ENCODE measurements at places on chromosomes 6 and 20.

GRCh38 chr6:31402324-31403282 lies 792 bp upstream of the MICA start:
- H3K27me3 ChIP-seq = no peaks in the 10 kb centered on the region
- peak; percentile 70 for DNase-seq
- peak overlapping the region; percentile 25 for H3K27ac ChIP-seq
- no peaks in the 10 kb centered on the region for H3K36me3 ChIP-seq
- peak overlapping the region; percentile 49 for H3K4me3 ChIP-seq
- peaks cover 16% of the 10 kb centered on the region for H3K4me1 ChIP-seq

GRCh38 chr6:90691823-90692222 lies 105.0 kb upstream of the MAP3K7 start:
- no peaks in the 10 kb centered on the region for H3K4me1 ChIP-seq
- no peaks in the 10 kb centered on the region for H3K36me3 ChIP-seq
- H3K27ac ChIP-seq = no peak overlapping the region
- no peaks in the 10 kb centered on the region for H3K27me3 ChIP-seq

DNA sequence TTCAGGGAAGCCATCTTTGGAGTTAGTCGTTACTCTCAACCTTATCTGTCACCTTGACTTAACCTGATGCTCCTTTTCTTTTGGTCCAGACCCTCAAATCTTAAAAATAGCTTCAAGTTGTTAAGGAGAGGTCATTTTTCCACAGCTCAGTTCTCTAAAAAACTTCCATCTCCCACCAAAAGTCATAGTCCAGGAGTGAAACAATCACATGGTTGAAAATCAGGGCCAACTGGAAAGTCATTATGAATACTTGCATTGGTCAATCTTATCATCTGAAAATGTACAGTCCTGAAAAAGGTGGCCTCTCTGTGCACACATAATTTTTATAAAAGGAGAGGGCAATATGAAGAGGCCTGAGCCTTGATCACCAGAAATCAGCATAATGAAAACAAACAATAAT lies 195.7 kb downstream of the BCAS1 start:
- H3K27ac ChIP-seq = no peak overlapping the region
- H3K36me3 ChIP-seq = no peaks in the 10 kb centered on the region
- no peak for DNase-seq
- no peak overlapping the region for H3K4me3 ChIP-seq
- H3K27me3 ChIP-seq = no peaks in the 10 kb centered on the region

- no peaks in the 10 kb centered on the region for H3K27me3 ChIP-seq
Measured at GRCh38 chr6:161091972-161092701, 100.6 kb downstream of the MAP3K4 start.

GRCh38 chr6:53728570-53729194 lies 63.1 kb upstream of the KLHL31 start:
- no peak overlapping the region for H3K27ac ChIP-seq
- DNase-seq = peak; percentile 51
- H3K36me3 ChIP-seq = no peaks in the 10 kb centered on the region

DNA sequence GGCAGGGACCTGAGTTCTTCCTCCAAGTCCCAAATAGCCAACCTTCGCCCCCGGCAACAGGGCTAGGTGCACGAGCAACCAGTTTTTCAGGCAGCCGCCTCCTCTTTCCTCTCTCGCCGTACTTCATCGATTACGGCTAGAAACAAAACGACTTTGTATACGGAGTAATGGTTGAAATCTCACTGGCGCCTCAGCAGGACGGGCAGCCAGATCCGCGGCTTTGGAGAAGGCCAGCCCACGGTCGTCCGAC lies 333 bp upstream of the SMIM13 start:
- H3K4me1 ChIP-seq = peaks cover 3% of the 10 kb centered on the region
- DNase-seq = no peak
- H3K27me3 ChIP-seq = no peaks in the 10 kb centered on the region
- no peaks in the 10 kb centered on the region for H3K36me3 ChIP-seq
- peak overlapping the region; percentile 99 for H3K4me3 ChIP-seq
- H3K27ac ChIP-seq = peak overlapping the region; percentile 64

- no peaks in the 10 kb centered on the region for H3K36me3 ChIP-seq
- H3K27ac ChIP-seq = no peak overlapping the region
- DNase-seq = no peak
- no peak overlapping the region for H3K4me3 ChIP-seq
- no peaks in the 10 kb centered on the region for H3K27me3 ChIP-seq
Measured at GRCh38 chr6:113050010-113050858, 703.1 kb downstream of the RFPL4B start.

DNA sequence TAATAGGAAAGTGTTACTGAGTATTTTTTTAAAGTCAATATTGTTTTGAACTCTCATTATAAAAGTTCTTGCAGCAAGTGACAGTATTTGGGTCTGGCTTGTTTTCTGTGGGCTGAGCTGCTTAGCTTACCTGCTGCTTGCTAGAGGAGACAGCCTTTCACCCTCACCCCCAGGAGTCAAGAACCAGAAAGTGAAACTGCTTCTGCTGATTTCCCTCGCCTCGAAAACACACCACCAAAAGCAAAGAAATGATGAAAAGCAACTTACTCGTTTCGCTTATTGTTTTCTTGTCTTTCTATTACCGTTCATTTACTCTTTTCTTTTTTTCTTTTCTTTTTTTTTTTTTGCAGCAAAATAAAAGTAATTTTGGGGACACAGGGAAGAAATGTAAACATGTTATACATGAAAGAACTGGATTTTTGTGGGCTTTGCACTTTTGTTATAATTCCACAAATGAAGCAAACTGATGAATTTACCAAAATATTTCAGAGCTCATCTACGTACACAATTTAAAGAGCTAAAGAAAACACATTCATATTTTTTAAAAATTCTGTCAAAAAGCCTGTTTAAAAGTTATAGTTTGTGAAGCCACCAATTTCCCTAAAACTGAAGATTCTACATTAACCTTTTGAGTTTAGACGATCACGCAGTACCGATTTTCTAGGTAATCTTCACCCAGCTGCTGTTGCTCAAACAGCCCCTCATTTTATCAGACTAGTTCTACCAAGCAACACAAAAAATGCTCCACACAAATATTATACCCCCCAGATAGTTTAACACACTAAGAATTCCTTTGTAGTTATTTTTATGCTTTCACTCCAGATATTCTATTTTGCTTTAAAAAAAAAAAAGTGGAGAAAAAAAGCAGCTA lies 1.7 kb downstream of the SCML4 start:
- H3K36me3 ChIP-seq = no peaks in the 10 kb centered on the region
- no peak overlapping the region for H3K4me3 ChIP-seq
- peaks cover 3% of the 10 kb centered on the region for H3K27me3 ChIP-seq
- DNase-seq = no peak
- H3K27ac ChIP-seq = no peak overlapping the region

DNA sequence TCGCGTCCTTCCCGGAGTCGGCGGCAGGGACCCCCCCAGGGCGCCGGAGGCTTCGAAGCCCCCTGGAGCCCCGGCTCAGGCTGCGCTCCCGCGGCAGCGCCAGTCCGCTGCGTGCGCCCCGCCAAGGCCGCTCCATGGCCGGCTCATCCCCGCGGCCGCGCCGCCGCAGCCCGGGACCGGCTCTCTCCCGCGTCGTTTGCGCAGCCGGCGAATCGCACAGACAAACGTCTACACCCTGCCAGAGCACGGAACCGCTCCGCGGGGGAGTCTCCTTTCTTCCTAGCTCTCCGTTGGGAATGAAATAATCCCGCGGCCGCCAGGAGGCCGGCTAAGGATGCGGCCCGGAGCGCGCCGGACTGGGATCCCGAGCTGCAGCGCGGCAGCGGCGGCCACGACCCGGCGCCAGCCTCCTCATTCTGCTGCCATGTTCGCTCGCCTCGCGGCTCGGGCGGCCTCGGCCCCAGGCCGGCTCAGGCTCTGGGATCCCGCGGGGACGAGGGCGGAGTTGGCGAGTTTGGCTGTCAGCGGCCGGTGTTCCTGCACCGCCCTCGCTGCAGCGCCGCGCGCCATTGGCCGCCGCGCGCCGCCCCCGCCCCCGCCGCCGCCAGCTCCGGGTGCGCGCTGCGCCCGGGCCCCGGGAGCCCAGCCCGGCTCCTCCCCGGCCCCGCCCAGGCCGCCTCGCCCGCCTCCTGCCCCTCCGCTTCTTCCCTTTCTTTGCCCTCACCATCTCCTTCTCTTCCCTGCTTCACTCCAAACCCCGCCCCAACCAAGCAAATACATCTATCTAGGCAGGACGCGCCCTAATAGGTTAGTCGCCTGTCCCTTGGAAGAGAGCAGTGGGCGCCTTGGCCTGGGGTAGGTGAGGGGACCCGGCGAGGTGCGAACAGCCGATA lies at the start of gene GFOD1:
TSS of gene GFOD1 (minus strand) at position 479 of the 893 bp plus-strand sequence. CDS start 710 bp downstream, outside the sequence.
- H3K4me3 ChIP-seq = peak within 1 kb of the TSS; percentile 88
- DNase-seq = peak; percentile 88
- H3K27ac ChIP-seq = no peak within 1 kb of the TSS
- H3K27me3 ChIP-seq = no peaks in the 10 kb centered on the region
- no peaks in the 10 kb centered on the region for H3K36me3 ChIP-seq

- H3K36me3 ChIP-seq = no peaks in the 10 kb centered on the region
- peaks cover 5% of the 10 kb centered on the region for H3K4me1 ChIP-seq
- no peak overlapping the region for H3K4me3 ChIP-seq
- no peak overlapping the region for H3K27ac ChIP-seq
- H3K27me3 ChIP-seq = no peaks in the 10 kb centered on the region
Measured at GRCh38 chr6:341914-342831, 49.4 kb upstream of the IRF4 start.

Measured in mesenchymal stem cell (in vitro differentiated cells and primary cell).